ENCODE measurements at places on chromosomes 4 and X. TPM values are rescaled to one million over a fixed set of nuclear protein-coding genes. Genes with fewer than 3 reads are reported as not detected.
A peak's percentile ranks its signal among the peaks of the same experiment; 100 is the strongest.

DNA sequence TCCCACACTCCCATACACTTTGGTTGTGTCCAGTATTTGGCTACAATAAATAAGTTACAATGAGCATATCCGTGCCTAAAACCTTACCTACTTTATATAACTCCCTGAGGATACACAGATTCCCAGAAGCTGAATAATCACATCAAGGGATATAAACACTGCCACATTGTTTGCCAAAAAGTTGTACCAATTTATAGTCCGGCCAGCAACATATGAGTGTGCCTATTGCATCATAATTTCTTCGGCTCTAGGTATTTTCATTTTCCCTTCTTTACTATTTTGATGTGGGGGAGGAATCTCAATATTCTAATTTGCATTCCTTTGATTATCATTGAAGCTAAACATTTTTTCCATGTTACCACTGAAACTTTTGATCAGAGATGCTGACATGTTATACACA lies 146.4 kb downstream of the PCDH19 start:
- DNase-seq, result no peak

GRCh38 chr4:6017800-6018199 lies 431 bp downstream of the C4orf50 start:
- DNase-seq, result no peak

DNA sequence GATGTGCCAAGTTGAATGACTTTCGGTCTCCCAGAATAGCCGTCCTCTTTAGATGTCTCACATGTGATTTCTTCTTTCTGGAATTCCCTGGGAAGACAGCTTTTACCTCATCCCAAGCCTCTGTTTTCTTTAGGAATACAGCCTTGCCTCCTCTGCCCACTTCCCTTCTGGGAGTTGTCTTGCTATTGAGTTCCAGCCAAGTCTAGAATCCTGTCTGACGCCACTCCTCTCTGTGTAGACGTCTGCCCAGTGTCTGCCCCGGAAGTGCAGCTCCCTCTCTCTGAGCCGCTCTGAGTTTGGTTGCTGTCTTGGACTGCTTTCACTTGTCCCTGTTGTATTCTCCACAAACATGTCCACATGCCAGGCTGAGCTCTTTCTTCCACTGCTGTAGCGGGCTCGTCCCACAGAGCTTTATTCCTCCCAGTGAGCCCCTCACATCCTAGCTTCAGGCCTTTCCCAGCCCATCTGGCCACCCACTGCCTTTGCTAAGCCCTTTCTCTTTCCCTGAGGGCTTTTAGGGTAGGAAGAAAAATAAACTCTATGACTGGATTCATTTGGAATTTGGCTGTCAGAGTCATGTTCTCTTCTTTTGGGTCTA lies 9.0 kb upstream of the IGFBP7 start:
- peak; percentile 71 for DNase-seq

GRCh38 chr4:2091990-2092668 lies 33.0 kb downstream of the NAT8L start:
- DNase-seq, result no peak

DNA sequence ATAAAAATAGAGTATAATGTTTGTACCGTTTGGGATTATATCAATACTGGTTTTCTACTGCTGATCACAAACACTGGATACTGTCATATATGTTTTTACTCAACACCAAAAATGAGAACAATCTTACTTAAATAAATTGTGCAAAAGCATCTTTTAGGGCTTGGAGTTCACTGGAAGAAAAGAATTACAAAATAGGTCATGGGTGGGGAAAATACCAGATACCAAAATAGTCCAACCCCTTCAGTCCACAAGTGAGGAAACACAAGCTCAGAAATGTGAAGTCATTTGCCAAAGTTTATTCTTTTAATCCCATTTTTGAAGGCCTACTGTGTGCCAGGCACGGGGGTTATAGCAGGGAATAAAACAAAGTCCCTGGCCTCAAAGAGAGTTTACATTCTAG lies 64.4 kb downstream of the ADGRG2 start:
- no peak for DNase-seq

- DNase-seq, result peak; percentile 17
These were observed 48.0 kb upstream of the HDAC8 start for GRCh38 chrX:72620550-72621145.

- DNase-seq, result no peak
These were observed 9.7 kb downstream of the TMPRSS11F start for GRCh38 chr4:68119921-68120320.

DNA sequence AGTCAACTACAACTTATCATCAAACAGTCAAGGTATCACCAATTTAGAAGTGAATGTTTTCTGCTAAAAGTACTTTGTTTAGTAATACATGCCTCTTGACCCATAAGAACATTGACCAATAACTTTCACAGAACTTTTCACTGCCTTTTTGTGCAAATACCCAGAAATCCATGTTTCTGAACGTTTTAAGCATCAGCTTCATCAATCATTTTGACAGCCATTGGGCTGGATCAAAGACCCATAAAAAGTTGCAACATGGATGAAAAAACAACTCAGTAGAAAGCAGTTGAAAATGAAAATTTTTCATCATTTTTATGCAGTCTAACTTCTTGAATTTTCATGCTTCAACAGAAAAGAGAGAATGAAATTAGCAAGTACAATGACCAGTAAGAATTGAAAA lies 466.7 kb downstream of the TRAM1L1 start:
- no peak for DNase-seq

DNA sequence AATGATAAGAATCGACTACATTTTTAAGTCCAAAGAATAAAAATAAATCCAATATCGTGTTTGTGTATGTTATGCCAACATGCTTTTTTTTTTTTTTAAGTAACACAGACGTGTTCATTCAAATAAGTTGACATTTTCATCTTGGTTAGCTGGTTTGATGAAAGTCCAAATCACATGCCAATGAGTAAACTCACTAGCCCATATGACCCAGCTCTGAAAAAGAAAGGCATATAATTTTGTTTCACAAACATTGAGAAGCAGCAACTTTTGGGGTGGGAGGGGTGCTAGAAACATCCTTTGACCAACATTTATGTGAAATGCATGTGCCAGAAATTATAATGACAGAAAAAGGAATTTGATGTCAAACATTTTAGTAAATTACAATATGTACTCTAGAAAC lies 61.6 kb upstream of the SPP1 start:
- DNase-seq, result no peak

The GABRG1 gene
- total RNA-seq, result not detected

The ADGRG2 gene
- 1.2 TPM for total RNA-seq

The MRFAP1L1 gene
- total RNA-seq, result 41.3 TPM

The VCX3A gene
- not detected for total RNA-seq

Data from heart left ventricle (tissue), 16 donors.